ENCODE measurements at places on chromosomes 11 and 22.
A peak's percentile ranks its signal among the peaks of the same experiment; 100 is the strongest.

- DNase-seq = no peak
Measured at GRCh38 chr22:34993548-34993947, 72.4 kb upstream of the ISX start.

GRCh38 chr22:38203090-38203810 is 1.5 kb downstream of the MAFF start:
- peak; percentile 54 for DNase-seq

- DNase-seq = no peak
Measured at GRCh38 chr11:102577182-102577581, 46.6 kb upstream of the MMP7 start.

DNA sequence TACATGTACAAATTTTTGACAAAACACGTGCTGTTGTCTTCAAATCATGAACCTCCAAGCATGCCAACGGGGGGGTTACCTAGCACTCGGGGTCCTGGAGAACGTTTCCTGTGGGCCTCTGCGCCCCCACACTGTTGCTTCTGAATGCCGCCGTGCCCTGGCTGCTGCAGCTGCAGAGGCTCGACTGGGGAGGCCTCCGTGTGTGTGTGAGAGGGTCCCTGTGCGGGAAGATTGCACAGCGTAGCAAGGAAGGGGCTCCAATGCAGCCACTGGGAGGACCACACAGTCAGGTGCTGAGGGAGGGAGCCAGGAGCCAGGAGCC is 1322.2 kb downstream of the TBC1D22A start:
- DNase-seq = no peak

- no peak for DNase-seq
Measured at GRCh38 chr11:76317296-76317695, 63.6 kb downstream of the THAP12 start.

GRCh38 chr11:40168414-40168813 is 1291.0 kb downstream of the LRRC4C start:
- no peak for DNase-seq

GRCh38 chr11:92558323-92558722 is 333.7 kb downstream of the FAT3 start:
- no peak for DNase-seq

- DNase-seq = no peak
Measured at GRCh38 chr11:2904153-2905052, 18.8 kb upstream of the CDKN1C start.
